Sciatic nerve (tissue), 2 donors: ENCODE measurements at places on chromosomes 5 and 9. TPM values are rescaled to one million over a fixed set of nuclear protein-coding genes. Genes with fewer than 3 reads are reported as not detected.
A peak's percentile ranks its signal among the peaks of the same experiment; 100 is the strongest.

DNA sequence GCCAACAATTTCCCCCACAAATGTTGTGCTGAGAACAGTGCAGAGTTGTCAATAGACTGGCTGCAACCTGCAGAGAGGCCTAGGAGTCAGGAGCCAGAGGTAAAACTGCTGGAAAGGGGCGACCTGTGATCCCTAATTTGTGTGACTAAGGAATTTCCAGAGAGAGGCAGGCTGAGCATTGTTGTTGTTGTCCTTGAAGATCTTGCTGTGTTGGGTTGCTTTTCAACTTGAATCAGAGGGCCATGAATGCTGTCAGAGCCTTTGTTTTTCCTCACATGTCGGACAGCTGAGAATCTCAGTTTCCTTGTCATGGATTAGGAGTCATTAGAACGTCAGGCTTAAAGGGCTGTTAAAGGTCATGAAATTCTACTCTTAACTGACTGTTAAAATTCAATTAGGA is 134.6 kb upstream of the ASTN2 start:
- no peak for DNase-seq

DNA sequence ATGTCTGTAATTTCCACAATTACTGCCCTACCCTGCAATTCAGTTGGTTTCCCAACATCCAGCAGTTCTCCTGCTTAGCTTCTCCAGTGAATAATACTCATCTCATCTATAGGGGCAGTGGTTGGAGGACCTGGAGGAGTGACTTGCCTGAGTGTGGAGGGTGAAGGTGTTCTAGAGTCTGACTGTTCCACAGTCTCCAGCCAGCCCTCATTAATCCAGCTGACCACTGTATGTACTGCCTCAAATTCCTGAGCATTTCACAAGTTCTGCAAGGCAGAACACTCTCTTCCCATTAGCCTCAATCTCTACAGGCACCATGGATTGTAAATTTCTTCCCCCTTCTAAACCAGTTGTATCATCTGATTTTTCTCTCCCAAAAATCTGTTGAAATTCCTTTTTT is 147.4 kb upstream of the NFIL3 start:
- DNase-seq, result no peak

Gene ETF1
- total RNA-seq, result 74.2 TPM

Gene CEL
- 2.7 TPM for total RNA-seq

DNA sequence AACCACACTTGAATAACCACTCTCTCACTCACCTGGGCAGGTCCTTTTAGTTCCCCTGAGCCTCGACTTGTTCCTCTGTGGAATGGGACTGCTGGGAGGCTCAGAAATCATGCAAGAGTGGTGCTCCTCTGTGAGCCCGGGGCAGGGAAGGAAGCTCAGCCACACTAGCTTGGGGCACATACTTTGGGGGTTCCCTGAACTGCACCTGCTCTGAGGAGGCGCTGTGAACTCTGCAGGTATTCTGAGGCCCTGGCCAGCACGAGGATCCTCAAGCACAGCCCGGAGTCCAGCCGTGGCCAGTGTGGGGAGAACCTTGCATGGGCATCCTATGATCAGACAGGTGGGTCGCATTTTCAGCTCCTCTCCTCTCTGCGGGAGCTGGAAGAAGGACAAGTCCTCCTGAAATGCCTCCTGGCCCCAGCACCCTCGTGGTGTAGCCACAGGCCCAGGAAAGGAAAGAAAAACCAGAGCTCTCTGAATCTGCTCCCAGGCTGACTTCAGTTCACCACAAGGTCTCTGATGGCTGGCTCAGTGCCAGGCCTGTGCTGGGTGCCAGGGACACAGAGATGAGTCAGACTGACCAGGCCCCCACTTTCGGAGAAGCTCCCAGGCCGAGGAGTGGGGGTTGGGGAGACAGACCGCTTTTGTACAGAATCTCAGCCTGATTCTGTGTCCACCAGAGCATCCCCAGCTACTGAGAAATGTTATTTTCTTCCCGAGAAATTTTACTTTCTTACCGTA is 11.9 kb downstream of the GLIPR2 start:
- DNase-seq, result peak; percentile 97

Gene CCNJL
- 3.3 TPM for total RNA-seq

Gene SEMA4D
- 35.8 TPM for total RNA-seq
